Right hindlimb (tissue), 1 donor: ENCODE measurements at places on chromosomes 3 and 15.

- peak; percentile 79 for DNase-seq
These were observed 29.6 kb downstream of the PSTPIP1 start for GRCh38 chr15:77024273-77025082.

DNA sequence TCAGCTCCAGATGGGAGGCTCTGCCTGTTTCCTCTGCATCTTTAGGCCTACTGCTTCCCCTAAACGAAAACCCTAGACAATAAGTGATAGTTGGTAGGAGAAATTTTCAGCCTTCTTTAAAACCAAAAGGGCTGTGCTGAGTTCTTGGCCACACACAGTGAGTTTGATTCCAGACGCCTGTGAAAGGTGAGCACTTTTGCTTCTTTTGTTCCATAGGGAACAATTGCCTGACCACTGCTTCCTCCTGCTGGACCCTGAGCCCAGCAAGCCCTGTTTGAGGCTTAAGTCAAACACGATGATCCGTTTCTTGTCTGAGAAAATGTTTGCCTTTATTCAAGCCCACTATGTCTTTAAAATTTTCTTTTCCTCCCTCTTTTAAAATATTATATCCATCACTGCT is 493.9 kb downstream of the ZIC1 start:
- DNase-seq = no peak

GRCh38 chr3:172181932-172182586 is 142.7 kb downstream of the FNDC3B start:
- no peak for DNase-seq

GRCh38 chr3:5645692-5646410 is 458.3 kb downstream of the EDEM1 start:
- no peak for DNase-seq

DNA sequence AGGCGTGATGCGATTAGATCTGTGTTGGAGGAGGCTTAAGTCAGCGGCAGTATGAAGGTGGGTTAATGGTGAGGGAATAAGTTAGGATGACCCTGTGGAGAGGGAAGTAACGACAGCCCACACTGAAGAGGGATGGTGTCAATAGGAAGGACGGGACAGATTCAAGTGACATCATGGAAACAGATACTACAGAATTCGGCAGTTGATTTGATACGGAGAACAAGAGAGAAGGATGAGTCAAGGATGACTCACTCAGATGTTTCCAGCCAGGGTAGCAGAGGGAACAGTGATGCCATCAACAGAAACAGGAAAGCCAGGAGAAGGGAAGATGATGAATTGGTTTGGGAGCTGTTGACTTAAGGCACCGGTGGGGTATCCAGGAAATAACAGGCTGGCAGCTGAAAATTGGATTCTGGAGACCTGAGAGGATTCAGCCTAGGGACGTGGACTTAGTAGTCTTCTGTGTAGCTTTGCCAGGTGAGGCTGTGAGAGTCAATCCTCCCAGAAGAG is 38.0 kb downstream of the SHC4 start:
- DNase-seq = no peak

- DNase-seq = no peak
These were observed 491.6 kb upstream of the NECTIN3 start for GRCh38 chr3:110579840-110580550.

GRCh38 chr15:69032703-69033373 is 18.3 kb downstream of the NOX5 start:
- DNase-seq = no peak

DNA sequence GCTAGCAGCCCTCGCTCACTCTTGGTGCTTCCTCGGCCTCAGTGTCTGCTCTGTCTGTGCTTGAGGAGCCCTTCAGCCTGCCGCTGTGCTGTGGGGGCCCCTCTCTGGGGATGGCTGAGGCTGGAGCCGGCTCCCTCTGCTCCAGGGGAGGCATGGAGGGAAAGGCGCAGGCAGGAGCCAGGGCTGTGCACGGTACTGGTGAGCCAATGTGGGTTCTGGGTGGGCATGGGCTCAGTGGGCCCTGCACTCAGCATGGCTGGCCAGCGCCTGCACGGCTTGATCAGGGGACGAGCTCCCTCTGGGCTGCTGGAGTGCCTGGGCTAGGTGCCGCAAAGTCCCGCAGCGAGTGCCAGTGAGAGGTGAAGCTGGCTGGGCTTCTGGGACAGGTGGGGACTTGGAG is 260.0 kb downstream of the SI start:
- DNase-seq = no peak

- DNase-seq = no peak
These were observed 24.8 kb downstream of the SLC22A14 start for GRCh38 chr3:38306941-38307340.
